Heart left ventricle (tissue), 16 donors: ENCODE measurements at places on chromosomes 3 and 15. TPM values are rescaled to one million over a fixed set of nuclear protein-coding genes. Genes with fewer than 3 reads are reported as not detected.

DNA sequence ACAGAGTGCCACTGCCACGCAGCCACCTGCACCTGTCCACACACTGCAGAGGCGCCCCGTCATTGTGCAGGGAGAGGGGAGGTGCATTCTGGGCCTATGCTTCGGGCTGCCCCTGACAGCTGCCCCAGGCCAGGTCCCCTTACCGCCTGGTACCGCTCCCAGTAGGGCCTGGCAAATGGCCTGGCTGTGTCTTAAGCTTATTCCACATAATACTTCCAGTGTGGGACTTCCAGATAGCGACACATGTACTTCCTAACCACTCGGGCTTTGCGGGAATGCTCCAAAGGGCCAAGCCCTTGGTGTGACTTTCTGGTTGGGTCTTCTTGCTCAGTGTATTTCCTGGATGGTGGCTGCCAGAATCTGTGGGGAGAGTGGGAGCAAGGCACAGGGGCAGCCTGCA lies 254.3 kb upstream of the CHRNA7 start:
- no peak for DNase-seq

- DNase-seq: no peak
These were observed 47.3 kb downstream of the BDH1 start for GRCh38 chr3:197508461-197508860.

GRCh38 chr3:122023335-122023910 lies 1.4 kb upstream of the ILDR1 start:
- DNase-seq: no peak

DNA sequence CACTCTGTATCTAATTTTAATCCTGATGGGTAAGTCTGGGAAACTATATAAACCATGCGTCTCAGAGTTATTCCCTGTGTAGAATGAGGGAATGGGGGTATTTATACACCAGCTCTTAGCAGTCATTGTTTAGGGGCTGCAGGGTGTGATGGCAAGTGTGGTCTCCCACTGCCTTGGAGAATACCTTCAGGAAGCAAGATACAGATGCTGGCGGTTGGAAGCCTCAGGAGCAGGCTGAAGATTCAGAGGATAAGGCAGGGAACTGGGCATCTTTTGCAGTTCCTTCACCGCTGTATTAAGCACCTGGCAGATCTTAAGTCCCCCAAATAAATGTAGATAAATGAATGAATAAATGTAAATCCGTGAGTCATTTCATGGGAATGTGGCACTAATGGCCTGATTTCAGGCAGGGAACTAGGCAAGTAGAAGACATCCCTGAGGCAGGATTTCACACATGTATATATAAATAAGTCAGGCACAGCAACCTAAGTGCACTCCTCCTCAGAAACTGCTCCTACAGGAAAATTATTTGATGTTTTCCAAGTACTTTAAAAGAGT lies 209.2 kb upstream of the GADL1 start:
- DNase-seq: no peak

DNA sequence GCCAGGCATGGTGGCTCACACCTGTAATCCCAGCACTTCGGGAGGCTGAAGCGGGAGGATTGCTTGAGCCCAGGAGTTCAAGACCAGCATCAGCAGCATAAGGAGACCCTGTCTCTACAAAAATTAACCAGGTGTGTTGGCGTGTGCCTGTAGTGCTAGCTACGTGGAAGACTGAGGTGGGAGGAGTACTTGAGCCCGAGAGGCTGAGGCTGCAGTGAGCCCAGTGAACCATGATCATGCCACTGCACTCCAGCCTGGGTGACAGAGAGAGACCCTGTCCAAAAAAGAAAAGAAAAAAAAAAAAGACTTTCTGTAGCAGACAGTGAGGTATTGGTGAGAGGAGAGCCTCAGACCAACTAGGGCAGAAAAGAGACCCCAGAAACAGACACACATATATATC lies 263.8 kb downstream of the XXYLT1 start:
- no peak for DNase-seq

DNA sequence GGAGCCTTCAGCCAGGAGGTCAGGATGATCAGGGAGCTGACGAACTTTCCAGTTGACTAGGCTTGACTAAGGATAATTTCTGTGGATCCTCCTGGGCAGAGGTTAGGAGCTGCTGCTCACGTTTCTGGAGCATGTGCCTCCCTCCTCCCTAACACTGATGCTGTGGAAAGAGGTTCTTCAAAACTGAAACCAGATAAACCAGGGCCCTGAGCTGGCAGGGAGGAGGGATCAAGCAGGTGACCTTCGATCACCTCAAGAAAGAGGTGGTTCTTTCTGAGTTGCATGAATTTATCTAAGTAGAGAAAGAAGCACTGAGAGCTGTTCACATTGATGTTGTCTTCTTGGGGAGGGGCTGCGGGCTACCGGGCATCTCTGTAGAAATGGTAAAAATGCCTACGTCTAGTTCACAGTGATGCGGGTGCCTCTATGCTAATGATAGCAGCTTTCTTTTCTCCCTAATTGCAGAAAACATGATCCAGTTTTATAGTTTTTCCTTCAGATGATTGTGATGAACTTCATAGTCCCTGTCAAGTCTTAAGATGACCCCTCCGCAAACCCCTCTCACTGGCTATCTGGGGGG lies 332.7 kb upstream of the LRRFIP2 start:
- no peak for DNase-seq

- DNase-seq: no peak
These were observed 89.7 kb downstream of the BDH1 start for GRCh38 chr3:197465996-197466549.

GRCh38 chr3:82736696-82737277 lies 975.3 kb upstream of the GBE1 start:
- DNase-seq: no peak

DNA sequence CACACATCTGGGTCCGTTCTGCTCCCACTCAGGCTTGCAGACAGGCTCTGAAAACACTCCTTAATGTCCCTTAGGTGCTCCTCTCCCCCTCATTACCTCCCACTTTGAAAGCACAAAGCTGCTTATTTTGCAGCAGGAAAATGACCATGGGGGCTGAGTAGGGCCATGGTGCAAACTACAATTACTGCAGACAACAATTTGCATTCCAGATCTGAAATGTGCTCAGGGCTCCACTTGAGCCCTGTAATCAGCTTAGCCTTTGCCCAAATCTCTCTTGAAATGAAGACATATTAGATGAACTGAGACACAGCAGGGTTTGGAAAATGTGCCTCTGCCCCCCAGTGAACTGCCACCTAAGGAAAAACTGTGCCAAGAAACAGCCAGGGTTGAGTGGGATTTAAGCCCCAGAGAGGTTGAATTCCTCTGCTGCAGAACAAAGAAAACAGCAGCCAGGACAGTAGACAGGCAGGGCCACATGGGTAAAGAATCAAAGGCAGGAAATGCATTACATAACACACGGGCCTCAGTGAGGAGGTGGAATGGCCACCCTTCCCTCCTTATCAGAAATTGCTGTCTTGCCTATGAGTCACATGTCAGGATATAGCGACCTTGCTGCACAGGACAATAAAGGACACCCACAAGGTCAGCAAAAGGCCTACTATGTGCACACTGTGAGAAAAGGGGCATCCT lies 126.8 kb upstream of the ARHGEF3 start:
- DNase-seq: no peak

- no peak for DNase-seq
These were observed 112.6 kb downstream of the DNAJB8 start for GRCh38 chr3:128353991-128354687.

DNA sequence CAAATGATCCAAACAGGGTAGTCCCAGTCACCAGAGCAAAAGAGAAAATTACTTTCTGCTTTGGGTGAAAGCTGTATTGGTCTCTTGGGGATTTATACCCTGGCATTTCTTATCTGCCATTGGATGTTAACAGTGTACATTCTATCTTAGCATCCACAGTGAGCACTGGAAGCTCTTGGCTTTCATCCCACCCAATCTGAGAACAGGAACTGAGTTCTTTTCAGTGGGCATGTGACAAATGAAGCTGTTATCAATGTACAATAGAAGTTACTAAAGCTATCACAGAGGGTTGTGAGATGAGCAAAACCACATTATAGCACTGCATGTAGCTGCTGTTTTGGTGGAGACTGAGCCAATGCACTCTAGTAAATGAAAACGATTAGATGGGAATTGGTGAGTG lies 300.7 kb downstream of the TUSC7 start:
- DNase-seq: no peak

GRCh38 chr3:156644958-156645357 lies 29.4 kb upstream of the TIPARP start:
- DNase-seq: no peak

DNA sequence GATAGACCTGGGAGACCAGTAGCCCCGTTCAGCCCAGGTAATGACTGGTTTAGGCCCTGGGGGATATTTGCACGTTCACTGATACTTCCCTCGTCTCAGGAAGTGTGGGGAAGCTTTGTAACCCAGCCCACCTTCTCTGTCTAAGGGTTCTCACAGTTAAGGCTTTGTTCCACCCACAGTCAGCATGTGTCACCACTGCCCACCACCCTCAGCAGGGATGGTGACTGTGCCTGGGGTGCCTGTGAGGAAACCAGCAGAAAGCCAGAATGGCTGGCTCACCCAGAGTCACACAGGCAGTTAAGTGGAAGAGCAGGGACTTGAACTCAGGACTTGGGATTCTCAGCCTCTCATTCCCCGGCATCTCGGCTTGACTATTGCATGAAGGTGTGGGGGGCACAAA lies 5.2 kb downstream of the KBTBD13 start:
- no peak for DNase-seq

- no peak for DNase-seq
These were observed 5.2 kb downstream of the PRSS50 start for GRCh38 chr3:46712191-46713049.

DNA sequence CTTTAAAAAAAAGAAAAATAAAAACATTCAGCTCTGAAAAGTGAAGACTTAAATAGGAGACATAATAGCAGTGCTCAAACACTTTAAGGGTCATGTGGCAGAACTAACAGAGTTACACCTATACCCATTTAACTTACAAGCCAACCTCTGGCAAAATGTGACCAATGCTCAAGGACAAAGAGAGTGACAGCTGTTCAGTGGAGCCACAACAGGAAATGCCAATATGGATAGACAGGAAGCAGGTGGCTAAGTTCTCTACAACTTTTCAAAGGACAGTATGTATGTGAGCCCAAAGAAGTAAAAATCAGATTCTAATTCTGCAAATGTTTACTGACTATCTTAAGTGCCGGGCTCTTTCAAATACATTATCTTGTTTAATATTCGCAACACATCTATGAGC lies 3.4 kb downstream of the TMCC1 start:
- no peak for DNase-seq

GRCh38 chr3:156356537-156357363 lies 198.2 kb downstream of the SSR3 start:
- no peak for DNase-seq

DNA sequence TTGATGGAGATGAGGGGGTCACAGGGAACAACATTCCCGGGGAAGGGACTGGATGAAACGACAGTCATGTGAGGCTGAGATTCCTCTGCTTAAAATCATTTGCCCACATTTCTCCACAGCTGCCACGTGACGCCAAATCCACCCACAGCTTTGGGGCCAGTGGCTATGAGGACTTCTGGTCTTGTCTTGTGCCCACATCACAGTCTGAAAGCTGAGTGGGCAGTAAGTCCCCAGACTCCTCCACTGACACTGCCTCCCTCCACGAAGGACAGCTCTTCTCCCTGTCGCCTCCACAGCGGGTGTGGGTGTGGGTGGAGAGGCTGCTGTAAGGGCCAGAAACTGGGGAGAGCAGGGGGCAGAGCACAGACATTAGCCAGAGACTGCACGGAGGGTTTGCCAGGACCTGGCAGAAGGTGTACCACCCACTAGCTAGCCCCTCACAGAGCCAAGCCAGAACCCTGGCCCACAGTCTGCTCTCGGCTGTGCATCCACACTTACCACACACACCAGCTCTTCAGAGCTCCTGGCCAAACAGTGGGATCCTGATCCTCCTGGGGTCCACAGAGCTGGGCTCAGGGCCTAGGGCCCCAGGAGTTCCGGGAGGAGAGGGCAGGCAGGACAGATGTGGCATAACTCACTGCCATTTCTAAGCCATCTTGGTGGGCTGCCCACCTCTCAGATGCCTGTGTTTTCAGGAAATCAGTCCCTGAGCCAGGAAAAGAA lies 24.2 kb downstream of the RAB6B start:
- no peak for DNase-seq

GRCh38 chr15:59501597-59501996 lies 63.6 kb downstream of the FAM81A start:
- DNase-seq: no peak

GRCh38 chr3:113455446-113455845 lies 14.2 kb upstream of the CFAP44 start:
- no peak for DNase-seq

DNA sequence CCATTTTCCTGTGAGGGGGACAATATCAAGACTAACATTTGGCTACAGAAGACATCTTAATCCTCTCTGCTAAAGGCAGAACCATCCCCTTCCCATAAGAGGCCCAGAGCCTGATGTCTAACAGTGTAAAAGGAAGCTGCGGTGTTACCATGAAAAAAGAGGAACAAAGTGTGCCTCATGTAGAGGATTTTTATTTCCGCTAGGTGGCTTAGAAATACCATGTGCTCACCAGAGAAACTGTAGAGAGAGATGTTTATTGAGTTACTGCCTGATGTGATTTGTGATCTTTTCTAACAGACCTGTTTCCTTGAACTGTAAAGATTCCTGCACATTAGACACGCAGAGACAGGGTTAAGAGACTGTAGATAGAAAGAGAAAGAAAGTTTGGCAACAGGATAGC lies 22.0 kb downstream of the OR5H15 start:
- DNase-seq: no peak

GRCh38 chr3:48765376-48765775 lies 48.4 kb upstream of the IP6K2 start:
- DNase-seq: no peak

- no peak for DNase-seq
These were observed 6.4 kb upstream of the GLCE start for GRCh38 chr15:69154078-69154477.

GRCh38 chr3:183797996-183798395 lies 27.4 kb downstream of the MAP6D1 start:
- DNase-seq: no peak

Gene THRB
- polyA plus RNA-seq: 4.8 TPM

Gene PCOLCE2
- polyA plus RNA-seq: 47.5 TPM

Gene PAK2
- 30.3 TPM for polyA plus RNA-seq

Gene GASK1A
- polyA plus RNA-seq: 0.23 TPM

Gene LYSMD2
- polyA plus RNA-seq: 5.3 TPM

Gene CSPG5
- polyA plus RNA-seq: 0.61 TPM

Gene ISLR
- 9.1 TPM for polyA plus RNA-seq

Gene CHD2
- 23.1 TPM for polyA plus RNA-seq

Gene SSR3
- polyA plus RNA-seq: 112 TPM

Gene OIP5
- polyA plus RNA-seq: 0.50 TPM

Gene DISP2
- 0.10 TPM for polyA plus RNA-seq
